Subcutaneous preadipocyte (primary cell): ENCODE measurements at places on chromosomes 2 and 18. TPM values are rescaled to one million over a fixed set of nuclear protein-coding genes. Genes with fewer than 3 reads are reported as not detected.

Gene EGR4
- total RNA-seq: not detected in 2 replicates

Gene CRACDL
- not detected in 2 replicates for total RNA-seq

Gene CNRIP1
- 36.0 and 40.1 TPM in 2 replicates for total RNA-seq

Gene CXCR4
- not detected in 2 replicates for total RNA-seq

Gene SLC9A4
- not detected in 2 replicates for total RNA-seq

Gene TACR1
- total RNA-seq: not detected in 2 replicates

Gene OSBPL6
- 2.2 and 4.1 TPM in 2 replicates for total RNA-seq

Gene EFEMP1
- total RNA-seq: 72.9 and 296 TPM in 2 replicates

Gene CABYR
- 3.5 and 4.8 TPM in 2 replicates for total RNA-seq

Gene C2orf72
- total RNA-seq: 0.20 and 0.37 TPM in 2 replicates

Gene CD8B
- total RNA-seq: not detected in 2 replicates

Gene POTEI
- total RNA-seq: not detected in 2 replicates

Gene ANXA4
- total RNA-seq: 26.2 and 31.2 TPM in 2 replicates

Gene NYAP2
- not detected in 2 replicates for total RNA-seq

Gene KCNG2
- total RNA-seq: not detected in 2 replicates

Gene MTCL1
- 21.3 and 37.3 TPM in 2 replicates for total RNA-seq

Gene DPP10
- total RNA-seq: not detected in 2 replicates

Gene RBM44
- total RNA-seq: 0.37 and 0.39 TPM in 2 replicates

Gene MTIF2
- 40.4 and 49.1 TPM in 2 replicates for total RNA-seq

Gene PLGLB1
- 1.2 and 1.5 TPM in 2 replicates for total RNA-seq

Gene DAW1
- 2.0 and 5.5 TPM in 2 replicates for total RNA-seq

Gene IL37
- total RNA-seq: not detected in 2 replicates

Gene AMER3
- not detected in 2 replicates for total RNA-seq

Gene MRPS5
- total RNA-seq: 36.4 and 40.1 TPM in 2 replicates

Gene SAG
- not detected in 2 replicates for total RNA-seq
